RKO (cell line): ENCODE measurements at places on chromosomes 7 and 10.
A peak's percentile ranks its signal among the peaks of the same experiment; 100 is the strongest.

GRCh38 chr7:12557282-12557681 is 13.2 kb upstream of the SCIN start:
- no peak for DNase-seq

GRCh38 chr7:74013539-74014272 is 14.3 kb upstream of the ELN start:
- DNase-seq = no peak

DNA sequence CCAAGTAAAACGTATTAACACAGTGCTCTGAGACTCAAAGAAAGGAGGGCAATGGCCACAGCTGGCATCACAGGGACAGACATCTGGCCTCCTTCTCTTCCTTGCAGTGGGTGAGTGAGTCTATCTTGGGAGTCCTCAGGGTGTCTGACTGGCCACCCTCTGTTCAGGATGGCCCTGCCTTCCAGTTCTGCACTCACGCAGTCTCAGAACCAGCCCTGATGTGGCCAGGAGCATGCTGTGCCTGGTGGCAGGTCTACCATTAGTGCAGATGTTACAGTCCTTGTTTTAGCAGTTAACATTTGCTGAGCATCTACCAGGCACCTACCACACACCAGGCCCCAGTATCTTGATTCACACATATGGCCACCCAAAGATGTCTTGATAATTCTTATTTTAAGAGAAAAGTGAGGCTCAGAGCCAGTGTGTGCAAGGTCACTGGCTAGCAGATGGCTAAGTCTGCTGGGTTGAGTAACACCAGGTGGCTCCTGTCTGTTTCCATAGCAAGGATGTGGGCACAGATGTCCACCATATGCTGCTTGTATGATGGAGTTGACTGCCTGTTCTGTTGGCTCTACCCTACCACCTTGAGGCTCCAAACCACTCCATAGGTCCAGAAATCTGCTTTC is 23.2 kb upstream of the ARHGAP22 start:
- DNase-seq = no peak

- no peak for DNase-seq
Observed at GRCh38 chr10:100642295-100642994, 102.9 kb upstream of the PAX2 start.

DNA sequence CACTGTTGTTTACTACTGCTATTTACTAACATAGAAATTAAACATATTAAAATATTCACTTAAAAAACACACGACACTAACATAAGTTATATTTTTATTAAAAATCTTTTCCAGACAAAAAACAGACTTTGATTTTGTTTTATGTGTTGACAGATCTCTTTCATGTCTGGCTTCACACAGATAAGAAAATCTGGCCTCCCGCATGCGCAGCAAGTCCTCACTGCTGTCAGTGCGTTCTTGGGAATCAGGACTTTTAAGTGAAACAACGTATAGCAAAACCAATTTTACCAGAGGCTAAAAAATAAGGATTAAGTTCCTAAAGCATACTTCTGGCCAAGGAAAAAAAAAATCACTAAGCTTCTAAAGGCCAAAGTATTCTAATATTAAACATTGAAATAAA is 1.2 kb upstream of the IDI1 start:
- DNase-seq = peak; percentile 82

DNA sequence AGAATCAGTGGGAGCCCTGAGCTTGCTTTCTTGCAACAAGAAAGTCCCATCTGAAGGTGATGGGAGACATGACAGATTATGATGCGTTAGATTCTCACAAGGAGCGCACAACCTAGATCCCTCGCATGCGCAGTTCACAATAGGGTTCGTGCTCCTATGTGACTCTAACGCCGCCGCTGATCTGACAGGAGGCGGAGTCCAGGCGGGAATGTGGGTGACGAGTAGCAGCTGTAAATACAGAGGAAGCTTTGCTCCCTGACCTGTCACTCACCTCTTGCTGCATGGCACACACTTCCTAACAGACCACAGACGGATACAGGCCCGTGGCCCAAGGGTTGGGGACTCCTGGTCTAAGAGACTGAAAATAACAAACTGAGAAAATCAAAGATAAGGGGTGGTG is 1163.4 kb upstream of the AUTS2 start:
- DNase-seq = no peak

- DNase-seq = no peak
Observed at GRCh38 chr10:86244297-86245014, 122.1 kb downstream of the GRID1 start.

- DNase-seq = no peak
Observed at GRCh38 chr10:64306729-64307327, 785.6 kb downstream of the REEP3 start.

GRCh38 chr10:97032624-97033023 is 153.1 kb downstream of the SLIT1 start:
- no peak for DNase-seq

DNA sequence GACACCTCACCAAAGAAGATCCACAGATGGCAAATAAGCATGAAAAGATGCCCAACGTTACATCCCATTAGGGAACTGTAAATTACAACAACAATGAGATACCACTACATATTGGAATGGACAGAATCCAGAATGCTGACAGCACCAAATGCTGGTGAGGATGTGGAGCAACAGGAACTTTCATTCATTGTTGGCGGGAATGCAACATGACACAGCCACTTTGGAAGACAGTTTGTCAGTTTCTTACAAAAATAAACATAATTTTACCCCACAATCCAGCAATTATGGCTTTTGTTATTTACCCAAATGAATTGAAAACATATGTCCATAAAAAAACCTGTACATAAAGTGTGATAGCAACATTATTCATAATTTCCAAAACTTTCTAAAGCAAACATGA is 176.8 kb downstream of the C7orf25 start:
- no peak for DNase-seq

DNA sequence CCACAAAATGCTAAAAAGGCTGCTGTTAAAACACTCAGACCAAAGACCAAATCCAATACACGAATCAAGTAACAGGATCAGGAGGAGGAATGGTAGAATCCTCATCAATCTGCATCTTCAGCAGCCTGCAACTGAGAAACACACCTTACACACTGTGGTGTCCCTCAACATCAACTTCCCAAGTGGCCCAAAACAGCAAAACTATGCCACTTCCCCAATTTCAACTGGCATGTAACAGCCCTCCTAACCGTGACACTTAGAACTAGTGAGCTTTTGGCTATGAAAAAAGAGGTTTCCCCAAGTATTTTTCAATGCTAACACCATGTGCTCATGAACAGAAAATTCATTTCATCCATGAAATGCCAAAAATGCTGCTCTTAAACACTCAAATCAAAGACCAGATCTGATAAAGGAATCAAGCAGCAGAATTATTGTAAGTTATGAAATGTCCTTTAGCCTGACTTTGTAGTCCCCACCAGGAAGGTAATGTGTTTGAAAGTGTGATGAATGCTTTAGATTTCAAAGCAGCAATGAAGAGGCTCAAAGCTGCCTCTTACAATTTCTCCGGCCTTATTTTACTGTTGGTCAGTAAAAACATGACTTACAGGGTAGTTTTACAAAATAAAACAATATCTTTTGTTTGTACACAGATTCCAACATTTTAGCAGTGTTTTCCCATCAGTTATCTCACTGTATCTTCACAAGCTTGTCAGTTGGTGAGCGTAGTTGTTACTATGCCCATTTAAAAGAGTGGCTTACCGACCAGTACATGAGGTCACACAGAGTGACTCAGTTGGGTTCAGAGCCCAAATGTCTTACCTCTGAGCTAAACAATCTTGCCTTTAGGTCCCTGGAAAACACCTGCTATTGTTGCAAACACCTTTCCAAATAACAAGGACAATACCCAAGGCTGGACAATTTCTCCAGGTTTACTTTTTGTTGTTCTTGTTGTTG is 65.7 kb upstream of the ASAH2 start:
- peak; percentile 11 for DNase-seq

DNA sequence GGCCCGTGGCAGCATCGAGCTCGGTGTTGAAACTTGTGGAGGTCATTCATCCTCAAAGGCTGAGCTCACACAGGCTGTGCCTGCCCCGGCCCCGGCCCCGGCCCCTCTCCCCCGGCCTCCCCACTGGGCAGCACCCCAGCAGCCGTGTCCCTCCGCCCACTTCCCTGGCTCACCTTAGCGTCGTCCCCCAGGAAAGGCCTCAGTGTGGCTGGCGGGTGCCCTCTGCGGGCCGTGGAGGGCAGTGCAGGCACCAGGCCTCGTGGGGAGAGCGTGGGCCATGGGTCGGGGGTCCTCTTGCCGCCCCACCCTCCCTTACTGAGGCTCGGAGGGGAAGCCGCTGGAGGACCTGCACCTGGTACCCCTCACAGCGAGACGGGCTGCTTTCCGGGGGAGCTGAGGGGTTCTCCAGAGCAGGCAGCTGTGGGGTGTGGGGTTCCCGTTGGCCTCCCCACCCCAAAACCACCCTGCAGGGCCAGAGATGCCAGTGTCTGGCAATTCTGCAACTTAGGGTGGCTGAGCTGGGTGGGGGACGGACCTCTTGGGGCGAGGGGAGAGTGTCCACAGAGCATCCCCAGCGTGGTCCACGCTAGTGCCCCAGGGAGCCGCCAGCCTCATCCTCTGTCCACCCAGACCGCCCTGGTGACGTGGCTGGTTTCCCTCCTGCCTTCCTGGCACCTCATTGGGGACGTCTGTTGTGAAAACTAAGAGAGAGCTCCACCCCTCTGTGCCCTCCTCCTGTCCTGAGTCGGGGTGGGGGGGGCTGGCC is 44.2 kb upstream of the DPYSL4 start:
- peak; percentile 7 for DNase-seq

GRCh38 chr10:117541909-117542705 is 439 bp upstream of the EMX2 start:
- DNase-seq = no peak

DNA sequence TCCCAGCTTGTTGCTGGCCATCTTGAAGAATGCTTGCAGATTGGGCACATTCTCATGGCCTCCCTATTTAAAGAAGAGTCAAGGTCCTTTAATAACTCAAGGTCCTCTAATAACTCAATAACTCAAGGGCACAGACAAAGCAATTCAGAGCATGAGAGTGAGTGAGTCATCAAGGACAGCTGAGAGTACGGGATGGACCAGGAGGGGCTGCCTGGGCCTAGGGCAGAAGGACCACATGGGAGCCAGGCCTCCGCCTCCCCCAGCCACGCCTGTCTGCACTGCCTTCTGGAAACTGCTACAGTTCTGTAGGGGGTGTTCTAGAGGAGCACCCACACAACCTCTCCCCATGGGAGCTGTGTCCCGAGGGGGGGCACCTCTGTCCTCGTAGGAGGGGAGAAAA is 48.9 kb downstream of the ZNF503 start:
- DNase-seq = no peak

- DNase-seq = no peak
Observed at GRCh38 chr10:121310151-121310711, 288.0 kb downstream of the FGFR2 start.

GRCh38 chr10:98423691-98424120 is 8.7 kb upstream of the PYROXD2 start:
- DNase-seq = no peak
